Activated naive CD8-positive, alpha-beta T cell treated with anti-CD3 and anti-CD28 coated beads for 36 hours (primary cell): ENCODE measurements at places on chromosomes 3 and 15. TPM values are rescaled to one million over a fixed set of nuclear protein-coding genes. Genes with fewer than 3 reads are reported as not detected.

- no peak overlapping the region for H3K4me3 ChIP-seq
- H3K27ac ChIP-seq: no peak overlapping the region
- H3K4me1 ChIP-seq: no peaks in the 10 kb centered on the region
- no peaks in the 10 kb centered on the region for H3K36me3 ChIP-seq
- H3K27me3 ChIP-seq: no peaks in the 10 kb centered on the region
These were observed 94.8 kb downstream of the ATP8B4 start for GRCh38 chr15:50024281-50024680.

GRCh38 chr15:68595761-68596160, 17.0 kb downstream of the CORO2B start:
- H3K27me3 ChIP-seq: peaks cover 4% of the 10 kb centered on the region
- no peaks in the 10 kb centered on the region for H3K36me3 ChIP-seq
- H3K4me1 ChIP-seq: no peaks in the 10 kb centered on the region
- H3K4me3 ChIP-seq: no peak overlapping the region

DNA sequence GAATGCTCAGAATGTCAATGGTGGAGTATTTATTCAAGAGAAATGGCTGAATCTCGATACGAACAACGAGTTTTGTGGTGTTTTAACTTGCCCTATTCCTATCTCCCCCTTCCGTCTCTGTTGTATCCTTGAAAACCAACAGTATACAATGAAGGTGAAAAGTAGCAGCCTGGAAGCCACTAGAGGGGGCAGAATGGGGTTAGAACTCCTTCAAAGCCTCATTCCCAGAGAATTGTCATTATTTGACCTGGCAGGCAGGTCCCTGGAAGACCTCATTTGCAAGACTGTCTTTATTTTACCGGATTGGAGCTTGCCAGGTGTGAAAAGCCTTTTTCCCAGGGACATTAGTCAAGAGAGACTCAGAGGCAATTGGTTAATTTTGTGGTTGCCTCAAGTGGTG, 139.4 kb downstream of the LRRC28 start:
- DNase-seq: no peak
- H3K27ac ChIP-seq: no peak overlapping the region
- H3K4me1 ChIP-seq: peaks cover 11% of the 10 kb centered on the region
- H3K27me3 ChIP-seq: no peaks in the 10 kb centered on the region
- H3K4me3 ChIP-seq: no peak overlapping the region

GRCh38 chr3:45689787-45690145, 570 bp downstream of the SACM1L start:
- DNase-seq: no peak
- peaks cover 46% of the 10 kb centered on the region for H3K36me3 ChIP-seq
- peaks cover 7% of the 10 kb centered on the region for H3K27me3 ChIP-seq
- H3K4me3 ChIP-seq: peak overlapping the region; percentile 90

The MYO5C gene
- 0.98 TPM for total RNA-seq
